Neuronal stem cell (in vitro differentiated cells): ENCODE measurements at places on chromosomes 7 and 10.

GRCh38 chr7:16203065-16203464 lies 218.3 kb downstream of the CRPPA start:
- DNase-seq = no peak

DNA sequence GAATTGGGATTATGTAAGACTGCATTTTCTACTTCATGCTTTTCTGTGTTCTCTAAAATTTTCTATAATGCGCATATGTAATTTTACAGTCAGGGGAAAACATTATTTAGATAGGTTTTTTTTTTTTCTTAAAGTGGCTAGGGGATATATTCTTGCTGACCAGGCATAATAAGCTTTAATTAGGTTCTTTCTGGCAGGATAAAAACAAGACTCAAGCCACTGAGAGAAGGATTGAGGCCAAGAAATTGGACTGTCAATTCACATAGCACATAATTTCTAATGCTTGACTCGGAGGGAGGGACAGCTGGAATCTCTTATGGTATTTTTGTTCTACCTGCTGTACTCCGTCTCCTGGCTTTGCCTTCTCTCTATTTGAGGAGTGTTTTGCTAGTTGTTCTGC lies 119.8 kb upstream of the NPVF start:
- DNase-seq = no peak

GRCh38 chr10:119478111-119478802 lies 64.3 kb downstream of the RGS10 start:
- no peak for DNase-seq

GRCh38 chr10:43452356-43452914 lies 15.5 kb downstream of the ZNF487 start:
- DNase-seq = no peak

- DNase-seq = no peak
Measured at GRCh38 chr10:88186335-88186734, 322.9 kb downstream of the PTEN start.

- DNase-seq = no peak
Measured at GRCh38 chr7:90681336-90682022, 85.4 kb downstream of the CDK14 start.

- DNase-seq = no peak
Measured at GRCh38 chr7:148394582-148394981, 196.0 kb upstream of the C7orf33 start.

- DNase-seq = no peak
Measured at GRCh38 chr7:77360104-77360503, 56.0 kb downstream of the GSAP start.

DNA sequence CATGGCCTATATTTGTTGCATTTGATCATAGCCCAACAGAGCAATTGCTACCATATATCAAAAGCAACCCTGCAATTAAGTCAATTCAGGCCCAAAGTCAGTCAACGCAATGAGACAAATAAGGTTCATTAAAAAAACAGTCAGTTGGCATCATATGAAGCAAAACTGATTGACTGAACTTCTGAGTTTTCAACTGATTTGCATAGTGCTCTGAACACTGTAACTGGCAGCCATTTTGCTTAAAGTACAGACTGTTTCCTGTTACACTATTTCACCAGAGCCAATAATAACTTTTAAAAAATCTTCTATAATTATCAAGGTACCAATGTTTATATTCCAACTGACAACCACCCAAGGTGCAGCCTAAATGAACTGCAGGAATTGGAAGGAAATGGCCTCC lies 68.4 kb upstream of the RAPGEF5 start:
- DNase-seq = no peak

GRCh38 chr10:84715911-84716310 lies 387.5 kb downstream of the CCSER2 start:
- peak; percentile 40 for DNase-seq

DNA sequence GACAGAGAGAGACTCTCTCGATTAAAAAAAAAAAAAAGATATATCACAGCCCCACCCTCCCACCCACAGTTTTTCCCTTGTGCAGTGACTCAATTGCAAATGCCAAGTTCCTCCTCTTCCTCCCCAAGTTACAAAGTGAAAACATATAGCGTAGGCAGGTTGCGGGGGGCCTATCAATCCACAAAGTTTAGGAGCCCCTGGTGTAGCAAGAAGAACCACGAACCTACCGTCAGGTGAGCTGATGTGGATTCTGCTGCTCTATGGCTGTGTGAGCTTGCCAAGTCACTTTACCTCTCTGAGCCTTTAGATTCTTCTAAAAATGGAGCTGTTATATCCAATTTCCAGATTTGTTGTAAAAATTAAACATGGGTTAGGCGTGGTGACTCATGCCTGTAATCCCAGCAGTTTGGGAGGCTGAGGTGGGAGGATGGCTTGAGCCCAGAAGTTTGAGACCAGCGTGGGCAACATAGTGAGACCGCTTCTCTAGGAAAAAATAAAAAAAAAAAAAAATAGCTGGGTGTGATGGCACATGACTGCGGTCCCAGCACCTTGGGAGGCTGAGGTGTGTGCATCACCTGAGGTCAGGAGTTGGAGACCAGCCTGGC lies 8.2 kb upstream of the RHBDD2 start:
- DNase-seq = no peak

- DNase-seq = no peak
Measured at GRCh38 chr10:7797582-7797981, 9.6 kb downstream of the ATP5F1C start.

GRCh38 chr7:28065721-28066285 lies 114.8 kb downstream of the JAZF1 start:
- no peak for DNase-seq

DNA sequence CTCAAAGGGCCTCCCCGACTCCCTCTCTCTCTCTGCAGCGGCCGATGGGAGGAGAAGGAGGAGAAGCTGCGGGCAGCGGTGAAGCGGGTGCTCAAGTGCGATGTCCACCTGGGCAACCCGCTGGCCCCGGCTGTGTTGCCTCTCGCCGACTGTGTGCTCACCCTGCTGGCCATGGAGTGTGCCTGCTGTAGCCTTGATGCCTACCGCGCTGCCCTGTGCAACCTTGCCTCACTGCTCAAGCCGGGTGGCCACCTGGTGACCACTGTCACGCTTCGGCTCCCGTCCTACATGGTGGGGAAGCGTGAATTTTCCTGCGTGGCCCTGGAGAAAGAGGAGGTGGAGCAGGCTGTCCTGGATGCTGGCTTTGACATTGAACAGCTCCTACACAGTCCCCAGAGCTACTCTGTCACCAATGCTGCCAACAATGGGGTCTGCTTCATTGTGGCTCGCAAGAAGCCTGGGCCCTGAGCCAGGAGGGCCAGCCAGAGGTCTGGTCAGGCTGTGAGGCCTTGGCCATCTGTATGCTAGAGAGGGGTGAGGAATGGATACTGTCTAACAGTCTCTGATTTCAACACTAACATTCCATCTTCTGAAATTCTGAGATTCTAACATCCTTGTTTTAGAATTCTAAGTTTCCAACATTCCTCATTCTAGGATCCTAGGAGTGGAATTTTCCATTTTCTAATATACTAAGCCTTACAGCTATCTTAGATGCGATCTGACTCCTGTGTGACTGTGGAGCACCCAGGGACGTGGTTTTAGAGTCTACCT lies 3.6 kb downstream of the INMT start:
- DNase-seq = no peak

DNA sequence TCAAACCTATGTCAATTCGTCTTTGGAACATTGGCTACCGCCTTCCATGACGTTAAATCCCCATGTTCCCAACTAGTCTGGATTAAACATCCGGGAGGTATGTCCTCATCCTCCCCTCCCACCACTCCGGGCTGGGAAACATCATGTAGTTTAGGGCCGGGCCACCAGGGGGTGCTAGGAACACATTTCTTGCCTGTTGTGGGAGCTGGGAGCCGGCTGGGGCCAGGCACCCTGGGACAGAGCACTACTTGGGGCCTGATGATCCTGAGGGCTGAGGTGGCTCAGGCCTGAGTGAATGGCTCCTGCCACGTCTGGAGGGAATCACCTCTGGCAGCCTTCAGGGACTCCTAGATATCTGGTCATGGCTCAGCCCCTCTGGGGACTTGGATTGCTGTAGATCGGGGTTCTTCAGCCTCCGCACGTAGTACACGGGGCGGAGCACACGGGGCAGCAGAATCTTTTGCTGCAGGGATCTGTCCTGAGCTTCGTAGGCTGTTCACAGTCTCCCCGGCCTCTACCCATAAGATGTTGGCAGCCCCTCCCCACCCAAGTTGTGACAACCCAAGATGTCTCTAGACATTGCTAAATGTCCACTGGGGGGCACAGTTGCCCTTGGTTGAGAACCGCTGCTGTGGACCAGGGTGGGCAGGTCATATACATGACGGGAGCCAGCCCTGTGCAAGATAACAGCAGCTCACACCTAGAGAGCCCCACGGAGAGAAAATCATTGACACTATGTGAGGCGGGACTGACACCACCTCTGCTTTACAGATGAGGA lies 141.2 kb upstream of the ZNF716 start:
- DNase-seq = no peak

DNA sequence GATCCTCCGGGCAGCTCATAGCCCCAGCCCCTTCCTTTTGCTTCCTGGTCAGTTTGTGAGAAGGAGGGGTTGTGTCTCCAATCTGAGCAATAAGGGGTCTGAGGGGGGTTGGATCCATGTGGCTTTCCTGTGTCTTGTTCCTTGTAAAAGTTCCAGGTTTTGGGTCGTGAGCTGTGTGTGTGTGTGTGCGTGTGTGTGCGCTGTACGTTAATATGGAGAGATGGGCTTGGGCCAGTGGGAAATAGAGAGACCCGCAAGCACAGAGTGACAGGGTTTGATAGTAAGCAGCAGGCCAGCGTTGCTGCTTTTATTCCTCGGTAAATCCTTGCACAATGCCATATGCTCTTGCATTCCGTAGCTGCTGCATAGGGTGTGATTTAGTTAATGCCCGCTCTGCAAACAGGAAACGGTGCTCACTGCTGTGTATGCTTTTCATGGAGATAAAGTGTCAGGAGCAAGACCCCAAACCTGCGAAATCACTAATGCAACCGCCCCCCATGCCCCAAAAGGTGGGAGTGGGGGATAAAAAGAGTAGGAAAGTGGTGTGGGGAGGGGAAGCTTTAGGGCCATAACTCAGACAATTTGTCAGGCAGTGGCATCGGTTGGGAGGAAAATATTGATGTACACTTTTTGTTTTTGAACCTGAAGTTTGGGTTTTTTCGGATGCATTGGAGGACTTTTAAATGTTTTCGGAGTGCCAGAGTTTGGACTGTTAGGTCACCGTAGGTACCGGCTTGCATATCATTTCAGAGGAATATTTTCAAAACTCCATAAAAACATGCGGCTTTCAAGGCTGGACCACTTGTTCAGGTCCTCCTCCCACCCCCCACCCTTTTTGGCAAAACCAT lies 108.7 kb downstream of the TCF7L2 start:
- no peak for DNase-seq
